ENCODE measurements at places on chromosomes 13 and 19.
A peak's percentile ranks its signal among the peaks of the same experiment; 100 is the strongest.

DNA sequence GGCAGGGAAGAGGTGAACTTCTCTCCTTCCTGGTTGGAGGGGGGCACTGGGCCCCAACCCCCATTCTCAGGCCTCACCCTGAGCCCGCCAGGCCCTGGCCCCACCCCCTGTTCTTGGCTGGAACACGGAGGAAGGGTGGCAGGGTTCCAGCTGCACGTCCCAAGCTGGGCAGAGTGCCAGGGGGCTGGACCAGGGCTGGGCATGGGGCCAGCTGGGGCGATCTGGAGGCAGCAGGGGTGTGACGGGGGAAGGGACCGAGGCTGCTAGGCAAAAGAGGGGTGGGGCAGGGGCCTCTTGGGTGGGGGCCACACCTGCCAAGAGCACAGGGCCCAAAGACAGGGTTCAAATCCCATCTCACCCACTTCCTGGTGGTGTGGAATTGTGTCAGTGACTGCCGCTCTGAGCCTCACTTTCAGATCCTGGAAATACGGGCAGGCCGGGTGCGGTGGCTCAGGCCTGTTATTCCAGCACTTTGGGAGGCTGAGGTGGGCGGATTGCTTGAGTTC is 2.2 kb downstream of the HIF3A start:
- no peak for DNase-seq

- DNase-seq: no peak
Observed at GRCh38 chr13:109331898-109332297, 454.5 kb downstream of the IRS2 start.

DNA sequence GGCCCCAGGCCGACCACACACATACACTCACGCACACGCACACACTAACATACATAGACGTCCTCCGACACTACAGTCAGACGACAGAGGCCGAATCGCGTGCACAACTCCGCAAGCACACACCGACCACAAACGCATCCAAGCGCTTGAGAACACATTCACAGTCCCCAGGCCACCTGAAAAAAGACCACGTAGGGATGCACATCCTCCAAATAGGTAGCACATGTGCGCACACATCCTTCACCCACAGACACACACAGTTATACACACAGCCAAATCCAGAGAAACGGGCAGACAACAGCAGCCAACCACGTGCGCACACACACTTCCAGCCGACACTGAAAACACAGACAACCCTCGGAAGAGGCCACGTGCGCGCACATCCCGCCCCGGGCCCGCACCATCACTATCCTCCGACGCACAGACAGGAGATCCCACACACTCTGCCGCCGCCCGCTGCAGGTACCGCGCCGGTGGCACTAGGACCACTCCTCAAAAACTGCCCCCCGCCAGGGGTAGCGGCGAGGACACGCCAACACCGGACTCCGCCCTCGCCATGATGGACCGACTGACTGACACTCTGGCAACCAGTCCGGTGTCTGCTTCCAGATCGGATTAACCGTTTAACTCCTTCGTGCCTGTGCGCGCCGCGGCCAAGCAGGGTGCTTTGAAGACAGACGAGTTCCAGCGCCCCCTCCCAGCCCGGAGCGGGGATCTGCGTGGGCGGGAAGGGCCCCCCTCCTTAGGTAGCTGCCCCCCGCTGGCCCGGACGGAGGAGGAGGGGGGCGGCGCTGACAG is 493 bp upstream of the PDE4A start:
- peak; percentile 83 for DNase-seq

- peak; percentile 71 for DNase-seq
Observed at GRCh38 chr13:50366488-50367174, 351.4 kb downstream of the KCNRG start.

DNA sequence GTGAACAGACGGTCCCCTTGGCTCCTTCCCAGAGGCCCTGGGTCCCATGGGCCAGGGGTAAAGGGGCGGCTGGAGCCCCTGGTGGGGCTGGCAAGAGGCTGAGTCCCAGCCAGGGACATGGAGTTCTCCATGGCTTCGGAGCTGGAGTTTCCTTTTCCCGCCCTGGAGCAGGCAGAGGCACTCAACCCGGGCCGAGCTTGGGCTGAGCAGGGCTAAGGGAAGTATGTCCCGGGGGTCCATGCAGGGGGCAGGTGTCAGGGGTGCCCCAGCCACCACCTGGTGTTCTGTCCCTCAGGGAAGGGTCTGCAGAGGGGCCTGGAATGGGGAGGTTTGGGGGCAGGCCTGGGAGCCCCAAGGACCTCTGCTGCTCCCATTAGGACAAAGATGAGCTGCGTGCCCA is 54.0 kb upstream of the TPM4 start:
- no peak for DNase-seq

GRCh38 chr13:96958286-96958891 is 35.9 kb downstream of the OXGR1 start:
- no peak for DNase-seq

DNA sequence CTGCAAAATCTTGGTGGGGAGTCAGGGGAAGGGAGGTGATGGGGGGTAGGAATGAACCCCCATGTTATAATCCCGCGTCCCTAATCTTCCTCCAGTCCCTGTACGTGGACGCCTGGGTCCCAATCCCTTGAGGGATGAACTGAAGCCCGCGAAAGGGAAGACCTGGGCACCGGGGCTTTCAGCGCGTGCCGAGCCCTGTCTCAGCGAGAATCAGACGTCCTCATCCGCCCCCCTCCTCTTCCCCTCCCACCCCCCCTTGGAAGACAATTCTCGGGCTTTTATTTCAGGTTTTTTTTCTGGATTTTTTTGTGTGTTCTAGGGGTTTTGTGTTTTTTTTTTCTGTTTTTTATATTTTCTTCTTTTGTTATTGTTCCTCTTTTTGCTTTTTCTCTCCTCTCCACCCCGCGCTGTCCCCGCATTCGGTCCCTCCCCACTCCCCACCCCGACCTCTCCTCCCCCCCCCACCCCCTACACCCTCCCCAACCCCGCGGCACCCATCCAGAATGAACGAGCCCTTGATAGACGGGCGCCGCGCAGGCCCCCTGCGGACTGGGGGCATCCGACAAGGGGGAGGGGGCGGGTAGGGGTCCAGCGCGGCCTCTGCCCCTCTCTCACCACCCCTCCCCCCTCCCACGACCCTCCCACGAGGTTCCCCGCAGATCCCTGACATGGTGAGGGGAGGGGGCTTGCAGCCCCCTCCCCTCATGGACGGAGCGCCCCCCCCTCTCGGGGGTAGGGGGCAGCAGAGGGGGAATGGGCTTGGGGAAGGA is 10.3 kb downstream of the C19orf81 start:
- no peak for DNase-seq
